ENCODE measurements at places on chromosomes 7 and 10. TPM values are rescaled to one million over a fixed set of nuclear protein-coding genes. Genes with fewer than 3 reads are reported as not detected.

The SFR1 gene
- 7.3 TPM for polyA plus RNA-seq

The SPDYE16 gene
- not detected for polyA plus RNA-seq

DNA sequence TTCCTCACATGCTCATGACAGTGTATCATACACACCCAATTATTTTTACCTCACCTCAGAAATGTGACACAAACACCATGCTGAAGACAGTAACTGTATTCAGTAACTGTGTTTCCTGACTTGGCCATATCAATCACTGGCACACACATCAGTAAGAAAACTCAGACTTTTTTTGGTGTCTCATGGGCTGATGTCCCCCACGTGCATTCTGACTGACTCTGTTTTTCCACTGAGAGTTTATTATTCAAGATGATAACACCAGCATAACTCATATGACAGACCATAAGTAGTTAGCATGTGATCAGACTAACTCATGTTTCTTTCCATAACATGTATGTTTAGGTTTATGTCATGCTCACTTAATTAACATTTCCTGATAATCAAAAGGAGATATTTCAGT is 124.8 kb downstream of the CD36 start:
- DNase-seq: no peak

- no peak for DNase-seq
Measured at GRCh38 chr7:143389316-143390103, 8.4 kb downstream of the ZYX start.

GRCh38 chr10:121216721-121217181 is 365.6 kb downstream of the WDR11 start:
- no peak for DNase-seq

DNA sequence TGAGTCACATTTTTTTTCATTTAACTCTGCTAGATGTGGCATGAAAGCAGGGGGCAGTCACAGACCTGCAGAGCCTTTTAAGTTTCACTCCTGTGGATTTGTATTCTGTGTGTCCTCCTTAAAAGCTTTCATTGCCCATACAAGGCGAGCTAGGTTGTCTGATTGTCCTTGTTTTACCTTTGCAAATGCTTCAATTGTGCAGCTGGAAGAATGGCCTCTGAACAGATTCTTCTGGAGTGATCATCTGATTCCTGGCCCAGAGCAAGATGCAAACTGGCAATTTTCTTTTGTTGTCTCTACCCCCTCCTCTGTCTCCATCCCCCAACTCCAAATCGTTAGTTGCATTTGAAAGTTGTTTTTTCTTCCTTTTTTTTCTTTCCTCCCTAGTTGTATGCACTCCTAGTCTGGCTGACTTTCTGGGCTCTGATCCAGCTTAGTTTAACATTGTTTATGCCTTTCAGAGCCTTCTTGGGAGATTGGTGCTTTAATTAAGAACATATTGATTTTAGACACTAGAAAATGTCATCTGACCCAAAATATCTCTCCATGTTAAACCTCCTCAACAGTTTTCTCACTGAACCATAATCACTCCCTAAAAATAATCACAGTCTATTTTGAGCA is 150.2 kb downstream of the REEP3 start:
- no peak for DNase-seq

GRCh38 chr7:135147899-135148721 is at the start of gene TMEM140:
Gene TMEM140 (plus strand): TSS chr7:135148072. CDS start chr7:135164442, 16,370 bp downstream.
- DNase-seq: peak; percentile 63

GRCh38 chr7:46774515-46774914 is 807.4 kb downstream of the TNS3 start:
- no peak for DNase-seq
